Ovary (tissue), 10 donors: ENCODE measurements at places on chromosomes 16 and 17.

DNA sequence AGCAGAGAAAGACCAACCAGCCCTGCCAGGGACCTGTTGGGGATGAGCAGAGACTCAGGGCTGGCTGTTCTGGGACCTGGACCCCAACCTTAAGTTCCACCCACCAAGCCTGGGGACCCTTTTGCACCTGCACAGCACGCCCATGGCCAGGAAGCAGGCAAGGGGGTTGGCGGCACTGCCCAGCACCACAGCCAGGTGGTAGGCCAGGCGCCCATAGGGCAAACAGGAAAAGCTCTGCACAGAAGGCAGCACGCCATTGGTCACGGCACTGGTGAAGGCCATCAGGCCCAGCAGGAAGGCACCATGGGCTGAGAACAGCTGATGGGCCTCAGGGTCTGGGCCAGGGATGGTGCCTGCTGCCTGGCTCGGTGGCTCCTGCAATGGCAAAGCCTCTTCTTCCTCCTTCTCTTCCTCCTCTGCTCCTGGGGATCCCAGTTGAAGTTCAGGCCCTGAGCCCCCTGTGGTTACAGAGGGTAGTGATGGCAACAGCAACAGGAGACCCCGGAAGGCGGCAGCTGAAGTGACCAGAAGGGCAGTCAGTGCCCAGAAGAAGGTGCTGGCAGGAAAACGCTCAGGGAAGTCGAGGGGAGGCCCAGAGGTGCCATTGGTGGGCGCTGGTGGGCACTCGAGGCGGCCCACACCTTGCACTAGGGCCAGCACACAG lies 1.7 kb downstream of the SLC52A1 start:
- no peak for DNase-seq

- no peak for DNase-seq
Measured at GRCh38 chr16:73730481-73731090, 566.0 kb upstream of the PSMD7 start.

GRCh38 chr16:6157806-6158205 lies 1060.2 kb upstream of the EEF2KMT start:
- DNase-seq = no peak

DNA sequence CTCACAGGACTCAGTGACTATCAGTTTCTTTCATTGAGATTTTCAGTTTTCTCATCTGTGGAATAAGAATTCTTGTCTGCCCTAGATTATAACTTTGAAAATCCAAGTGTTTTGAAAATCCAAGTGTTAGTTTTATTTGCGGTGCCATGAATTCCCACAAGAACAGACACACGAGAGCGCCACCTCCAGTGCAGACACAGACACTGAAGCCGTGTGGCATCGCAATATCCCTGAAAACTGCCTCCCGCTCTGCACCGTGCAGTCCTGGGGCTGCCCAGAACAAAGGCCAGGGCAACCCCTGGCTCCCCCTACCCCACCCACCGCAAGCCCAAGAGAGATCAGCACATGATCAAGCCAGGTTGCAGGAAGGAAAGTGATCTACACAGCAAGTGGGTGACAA lies 229.5 kb upstream of the ASIC2 start:
- DNase-seq = no peak

GRCh38 chr17:21166595-21167210 lies 39.9 kb downstream of the DHRS7B start:
- DNase-seq = no peak

- no peak for DNase-seq
Measured at GRCh38 chr17:52120465-52120864, 38.0 kb downstream of the CA10 start.

DNA sequence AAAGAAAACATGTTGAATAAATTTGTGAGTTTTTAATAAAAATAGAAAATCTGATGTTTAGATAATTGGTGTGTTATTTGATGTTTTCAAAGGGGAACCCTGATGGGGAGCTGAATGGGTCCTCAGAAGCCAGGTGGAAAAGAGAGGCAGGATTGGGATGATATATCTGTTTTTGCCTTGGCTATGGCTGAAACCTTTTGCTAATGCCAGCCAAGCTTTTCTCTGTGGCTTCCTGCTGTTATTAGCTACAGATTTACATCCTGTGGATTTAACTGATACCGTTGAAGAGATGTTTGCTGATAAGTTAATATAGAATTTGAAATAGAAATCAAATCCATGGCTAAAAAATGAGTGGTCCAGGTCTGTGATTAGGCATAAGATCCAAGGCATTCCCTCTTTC lies 4.2 kb upstream of the AATF start:
- DNase-seq = no peak

GRCh38 chr17:40399185-40399584 lies 18.5 kb downstream of the TOP2A start:
- DNase-seq = no peak

GRCh38 chr16:31273676-31274075 lies 13.9 kb downstream of the ITGAM start:
- no peak for DNase-seq

- peak; percentile 68 for DNase-seq
Measured at GRCh38 chr16:1300664-1301476, 8.6 kb upstream of the UBE2I start.

DNA sequence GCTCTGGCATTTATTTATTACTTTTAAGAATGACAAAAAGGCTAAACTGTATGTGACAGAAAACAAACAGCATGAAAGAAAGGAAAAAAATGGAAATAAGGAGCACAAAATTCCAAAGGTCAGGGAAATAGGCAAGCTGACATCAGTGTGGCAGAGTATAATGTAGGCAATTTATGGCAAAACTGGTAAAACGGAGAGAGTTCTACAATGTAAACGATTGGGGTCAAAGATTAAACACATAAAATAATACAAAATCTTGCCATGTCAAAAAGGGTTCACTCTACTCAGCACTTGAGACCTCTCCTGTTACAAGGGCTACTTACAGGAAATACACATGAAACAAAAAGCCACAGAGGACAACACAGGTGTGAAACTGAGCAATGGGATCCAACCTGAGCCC lies 47.0 kb upstream of the CDRT4 start:
- DNase-seq = no peak

DNA sequence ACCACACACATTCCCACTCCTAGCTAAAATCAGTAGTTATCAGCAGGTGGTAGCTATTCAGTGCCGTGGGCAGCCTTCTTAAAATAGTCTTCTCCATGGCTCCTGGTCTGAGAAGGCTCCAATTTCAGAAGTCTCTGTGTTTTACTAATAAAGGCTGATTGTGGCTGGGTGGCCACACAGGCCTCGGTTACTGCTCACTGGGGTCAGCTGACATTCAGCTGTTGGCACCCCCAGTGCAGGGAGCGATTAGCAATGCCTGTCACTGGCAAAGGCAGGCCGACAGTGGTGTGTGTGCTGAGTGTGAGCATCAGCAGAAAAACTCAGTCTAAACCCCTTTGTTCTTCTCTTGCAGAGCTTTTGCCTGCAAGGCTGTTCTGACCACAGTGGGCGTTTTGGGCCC lies 16.6 kb upstream of the DBNDD1 start:
- no peak for DNase-seq

- DNase-seq = peak; percentile 99
Measured at GRCh38 chr17:8630802-8631553, 453 bp upstream of the MYH10 start.

- DNase-seq = no peak
Measured at GRCh38 chr17:34665819-34666763, 86.7 kb downstream of the TMEM132E start.

GRCh38 chr17:7019839-7020519 lies 2.9 kb upstream of the BCL6B start:
- DNase-seq = peak; percentile 82

- peak; percentile 55 for DNase-seq
Measured at GRCh38 chr17:68246271-68247028, 1.4 kb upstream of the AMZ2 start.

GRCh38 chr17:64496348-64496785 lies 487 bp downstream of the POLG2 start:
- no peak for DNase-seq

DNA sequence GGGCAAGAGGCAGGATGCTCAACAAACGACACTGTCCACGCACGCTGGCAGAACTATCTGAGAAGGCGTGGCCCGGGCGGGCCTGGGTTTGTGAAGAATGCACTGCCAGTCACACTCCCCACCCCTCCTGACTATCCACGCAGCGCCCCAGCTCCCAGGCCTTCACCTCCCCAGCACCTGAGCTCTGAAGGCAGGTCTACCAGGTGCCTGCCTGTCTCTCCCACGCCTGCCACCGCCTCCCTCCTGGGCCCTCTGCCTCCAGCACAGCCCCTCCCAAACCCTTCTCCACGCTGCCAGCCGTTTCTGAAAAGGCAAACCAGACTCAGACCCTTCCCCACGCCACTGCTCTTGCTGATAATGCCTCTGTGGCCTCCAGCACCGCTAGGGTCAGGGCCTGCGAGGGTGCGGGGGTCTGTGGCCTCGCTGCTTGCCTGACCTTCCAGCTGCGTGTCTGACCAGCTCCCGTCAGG lies 11.6 kb downstream of the MYBBP1A start:
- DNase-seq = no peak

DNA sequence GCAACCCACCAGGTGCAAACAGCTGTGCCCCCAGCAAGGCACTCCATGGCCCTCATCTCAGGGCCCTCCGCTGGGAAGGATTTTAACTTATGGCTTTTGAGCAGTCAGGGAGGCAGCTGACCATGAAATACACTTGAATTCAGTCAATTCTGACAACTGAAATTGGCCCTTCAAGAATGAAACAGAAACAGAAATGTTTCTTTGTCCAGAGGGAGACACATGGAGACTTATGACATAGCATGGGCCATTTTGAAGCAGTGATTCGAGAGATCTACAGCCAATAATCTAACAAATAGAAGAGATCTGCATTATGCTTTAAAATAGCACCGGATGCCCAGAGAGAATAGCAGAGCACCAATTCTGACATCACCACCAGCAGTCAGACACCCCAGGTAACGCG lies 7.5 kb downstream of the CACNG1 start:
- no peak for DNase-seq

GRCh38 chr16:23357761-23358290 lies 55.7 kb downstream of the SCNN1B start:
- DNase-seq = no peak

DNA sequence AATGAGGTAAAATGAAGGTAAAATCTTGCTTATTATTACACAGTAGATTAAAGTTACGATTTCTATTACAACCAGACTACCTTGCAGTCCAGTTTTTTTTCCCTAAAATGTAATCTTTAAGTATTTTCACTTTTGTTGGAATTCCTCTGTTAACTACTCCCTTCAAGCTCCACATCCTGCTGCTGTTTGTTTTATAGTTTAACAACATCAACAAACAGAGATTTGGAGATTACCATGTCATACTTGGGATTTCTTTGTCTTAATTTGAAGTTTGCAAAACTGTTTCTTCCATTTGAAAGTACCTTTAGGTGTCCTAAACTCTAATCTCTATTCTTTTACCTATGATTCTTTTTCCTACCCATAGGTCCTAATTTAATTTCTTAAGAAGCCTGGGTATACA lies 83.3 kb downstream of the ABHD15 start:
- no peak for DNase-seq

GRCh38 chr16:58885528-58886170 lies 151.5 kb upstream of the GOT2 start:
- DNase-seq = no peak

- no peak for DNase-seq
Measured at GRCh38 chr16:67024384-67025209, 4.4 kb upstream of the CBFB start.

- no peak for DNase-seq
Measured at GRCh38 chr16:69483611-69484010, 59.2 kb downstream of the CYB5B start.

- no peak for DNase-seq
Measured at GRCh38 chr17:50349243-50349600, 3.3 kb downstream of the XYLT2 start.
